ENCODE measurements at places on chromosomes 16 and 17. TPM values are rescaled to one million over a fixed set of nuclear protein-coding genes. Genes with fewer than 3 reads are reported as not detected.
A peak's percentile ranks its signal among the peaks of the same experiment; 100 is the strongest.

- DNase-seq = peak; percentile 26
Observed at GRCh38 chr16:80924372-80924978, 82.2 kb downstream of the CMC2 start.

DNA sequence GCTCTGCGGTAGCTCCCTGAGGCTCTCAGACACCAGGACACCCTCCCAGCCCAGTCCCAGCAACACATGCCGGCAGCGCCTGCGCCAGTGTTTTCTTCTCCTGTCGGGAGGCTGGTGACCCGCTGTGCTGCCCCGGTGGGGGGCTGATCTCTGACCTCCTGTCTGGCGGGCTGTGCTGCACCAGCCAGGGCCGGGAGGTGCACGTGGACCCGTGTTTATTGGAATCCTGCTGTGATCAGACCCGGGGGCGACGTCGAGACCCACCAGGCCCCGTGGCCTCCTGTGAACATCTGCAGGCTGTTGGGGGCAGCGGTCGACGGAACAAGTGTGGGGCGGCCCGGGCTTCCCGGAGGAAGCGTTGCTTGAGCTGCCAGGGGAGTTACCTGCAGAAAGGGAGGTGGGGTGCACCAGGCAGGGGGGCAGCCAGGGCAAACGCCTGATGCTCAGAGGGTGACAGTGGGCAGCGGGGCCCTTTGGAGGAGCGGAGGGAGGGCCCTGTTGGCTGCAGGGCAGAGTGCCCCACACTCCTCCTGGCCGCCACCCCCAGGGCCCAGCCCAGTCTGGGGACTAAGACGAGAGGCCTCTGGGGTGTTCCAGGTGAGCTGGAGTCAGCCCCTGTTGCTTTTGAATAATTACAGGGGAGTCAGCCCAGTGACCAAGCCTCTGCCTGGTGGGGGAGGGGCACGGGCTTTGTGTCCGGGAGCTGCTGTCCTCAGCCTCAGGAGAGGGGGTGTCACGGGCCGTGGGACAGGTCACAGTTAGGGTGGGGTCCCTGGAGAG is 2.3 kb upstream of the SSTR5 start:
- no peak for DNase-seq

GRCh38 chr16:31357324-31358109 is 2.5 kb downstream of the ITGAX start:
- peak; percentile 58 for DNase-seq

DNA sequence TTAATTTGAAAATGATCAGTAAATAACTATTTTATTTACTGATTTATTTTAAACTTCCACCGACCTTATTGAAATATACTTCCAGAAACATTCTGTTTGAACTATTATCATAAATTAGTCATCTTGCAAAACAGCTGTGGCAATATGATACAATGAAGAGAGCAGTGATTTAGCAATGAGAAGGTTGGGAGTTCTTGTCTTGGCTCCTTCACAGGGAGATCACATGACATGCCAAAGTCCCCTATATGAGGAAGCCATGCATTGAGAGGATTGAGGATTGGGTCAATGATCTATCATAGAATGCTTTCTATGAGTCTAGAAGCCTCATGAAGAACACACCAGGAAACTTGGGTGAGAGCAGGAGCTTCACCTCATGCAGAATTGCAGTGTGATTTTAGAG is 222.7 kb downstream of the LGALS9B start:
- no peak for DNase-seq

- no peak for DNase-seq
Observed at GRCh38 chr17:73371836-73372235, 60.0 kb upstream of the CDC42EP4 start.

DNA sequence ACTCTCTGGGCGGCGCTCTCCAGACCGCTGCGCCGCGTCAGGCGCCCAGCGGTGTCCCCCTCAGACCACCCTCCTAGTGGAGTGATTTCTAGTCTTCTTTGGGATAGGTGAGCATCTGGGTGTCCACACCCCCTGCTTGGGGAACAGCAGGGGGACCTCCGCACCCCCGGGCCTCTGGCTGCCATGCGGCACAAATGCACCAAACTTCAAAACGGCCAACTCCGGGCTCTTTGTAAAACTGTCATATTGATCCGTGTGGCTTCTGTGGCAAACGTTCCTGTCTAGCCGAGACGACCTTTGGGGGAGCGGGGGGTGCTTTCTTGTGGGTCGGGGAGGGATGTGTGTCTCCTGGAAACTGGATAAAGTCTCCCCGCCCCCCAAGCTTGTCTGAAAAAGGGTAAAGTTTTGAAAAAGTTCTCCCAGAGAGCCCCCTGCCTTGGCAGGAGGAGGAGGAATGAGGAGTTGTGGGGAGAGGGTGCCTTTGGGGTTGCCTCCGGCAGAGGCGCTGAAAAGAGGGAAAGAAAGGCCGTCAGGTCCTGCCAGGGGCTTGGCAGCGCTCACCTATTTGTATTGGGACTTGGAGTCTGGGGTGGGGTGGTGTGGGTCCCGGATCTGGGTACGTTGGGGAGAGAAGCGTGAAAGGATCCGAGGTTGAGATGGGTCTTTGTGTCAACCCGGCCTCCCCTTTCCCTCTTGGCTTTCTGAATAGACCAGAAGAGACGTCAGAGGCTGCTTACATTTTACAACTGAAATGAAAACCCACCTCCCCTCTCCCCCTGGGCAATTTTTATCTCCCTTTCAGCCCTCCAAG is 2.2 kb upstream of the CHD3 start:
- peak; percentile 86 for DNase-seq

The STAT3 gene
- 335 TPM for total RNA-seq

The SLC5A2 gene
- 2.9 TPM for total RNA-seq

The OTOA gene
- total RNA-seq = not detected

The GPR179 gene
- under 0.01 TPM for total RNA-seq

- DNase-seq = no peak
Observed at GRCh38 chr17:47844814-47845715, 4.0 kb upstream of the SCRN2 start.

GRCh38 chr16:81570151-81570846 is 125.7 kb downstream of the CMIP start:
- no peak for DNase-seq

GRCh38 chr16:80055831-80056230 is 455.3 kb upstream of the MAF start:
- no peak for DNase-seq

DNA sequence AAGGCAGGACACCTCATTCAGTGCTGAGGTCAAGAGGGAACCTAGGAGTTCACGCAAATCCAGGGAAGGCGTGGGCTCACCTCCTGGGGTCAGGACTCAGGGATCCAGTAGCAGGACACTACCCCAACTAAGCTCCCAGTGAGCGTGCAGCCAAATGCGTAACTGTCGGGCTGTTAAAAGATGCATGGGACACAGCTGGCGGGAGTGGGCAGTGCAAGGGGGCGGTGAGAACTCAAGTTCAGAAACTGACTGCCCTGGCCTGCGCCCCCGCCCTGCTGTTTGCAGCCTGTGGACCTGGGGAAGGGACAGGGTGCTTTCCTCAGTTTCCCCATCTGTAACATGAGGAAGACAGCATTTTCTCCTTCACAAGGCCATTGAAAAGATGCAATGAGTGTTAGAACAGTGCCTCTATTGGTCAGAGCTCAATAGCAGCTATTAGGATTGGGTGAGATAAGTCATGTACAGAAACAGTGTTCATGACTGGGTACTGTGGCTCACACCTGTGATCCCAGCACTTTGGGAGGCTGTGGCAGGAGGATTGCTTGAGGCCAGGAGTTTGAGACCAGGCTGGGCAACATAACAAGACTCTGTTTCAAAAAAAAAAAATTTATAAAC is 20.2 kb downstream of the CDIPT start:
- no peak for DNase-seq

GRCh38 chr17:78798695-78799559 is 16.9 kb upstream of the CYTH1 start:
- no peak for DNase-seq

The CX3CL1 gene
- 14.8 TPM for total RNA-seq

- DNase-seq = no peak
Observed at GRCh38 chr16:66273053-66273452, 93.4 kb upstream of the CDH5 start.

DNA sequence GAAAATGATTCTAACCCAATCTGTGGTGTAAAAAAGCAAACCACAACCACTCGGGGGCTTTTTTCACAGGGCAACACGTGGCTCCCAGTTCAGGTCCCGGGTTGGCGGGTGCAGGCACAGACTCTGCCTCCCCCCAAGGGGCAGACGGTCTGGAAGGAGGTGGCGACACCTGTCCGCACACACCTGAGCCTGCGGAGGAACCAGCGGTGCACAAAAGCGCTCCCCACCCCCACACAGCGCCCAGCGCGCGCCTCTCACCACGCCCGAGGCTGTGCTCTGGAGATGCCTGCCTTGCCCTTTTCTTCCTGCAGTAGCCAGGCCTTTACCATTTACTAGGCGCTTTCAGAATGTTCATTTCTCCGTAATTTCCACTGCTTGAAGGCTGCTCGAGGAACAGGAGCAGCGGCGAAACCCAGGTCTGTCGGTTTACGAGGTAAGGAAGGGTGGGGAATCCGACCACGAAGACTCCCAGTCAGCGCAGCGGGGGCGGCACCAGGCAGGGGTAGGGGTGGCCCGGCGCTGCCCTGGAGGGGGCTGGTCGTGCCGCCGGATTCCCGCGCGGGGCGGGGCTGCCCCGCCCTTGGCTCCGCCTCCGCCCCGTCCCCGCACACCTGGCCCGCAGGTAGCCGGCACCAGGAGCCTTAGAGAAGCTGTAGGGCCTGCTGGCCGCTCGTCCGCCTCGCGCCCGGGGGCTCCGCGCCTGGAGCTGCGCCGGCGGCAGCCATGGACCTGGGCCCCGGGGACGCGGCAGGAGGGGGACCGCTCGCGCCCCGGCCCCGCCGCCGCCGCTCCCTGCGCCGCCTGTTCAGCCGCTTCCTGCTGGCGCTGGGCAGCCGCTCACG is at the start of gene USP43:
TSS of gene USP43 (plus strand) at position 608 of the 842 bp plus-strand sequence. CDS start at position 724, 116 bp downstream.
- DNase-seq = peak; percentile 71

- DNase-seq = no peak
Observed at GRCh38 chr17:52106072-52106471, 52.4 kb downstream of the CA10 start.

- DNase-seq = peak; percentile 81
Observed at GRCh38 chr16:14310519-14310991, 239.4 kb downstream of the MRTFB start.

The ACAP1 gene
- total RNA-seq = 23.5 TPM

- no peak for DNase-seq
Observed at GRCh38 chr17:5770441-5771270, 186.3 kb upstream of the NLRP1 start.

DNA sequence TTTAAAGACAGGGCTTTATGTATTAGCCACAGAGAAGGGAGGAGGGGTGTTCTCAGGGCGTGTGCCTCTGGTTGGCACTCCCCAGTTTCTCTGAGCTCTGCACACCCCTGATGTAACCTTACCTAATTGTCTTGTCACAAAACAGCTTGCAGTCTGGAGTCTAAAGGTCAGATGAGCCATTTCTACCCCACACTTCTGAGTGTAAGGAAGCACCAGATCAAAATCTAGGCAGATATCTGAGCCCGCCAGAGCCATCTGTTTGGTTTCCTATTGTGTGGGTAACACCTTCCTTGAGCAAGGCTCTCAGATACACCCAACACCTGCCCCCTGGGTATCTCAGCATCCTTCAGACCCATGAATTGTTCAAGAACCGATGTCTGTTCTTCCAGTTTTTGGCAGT is 15.5 kb downstream of the CDH1 start:
- DNase-seq = no peak

GRCh38 chr16:16076423-16076813 is 127.0 kb downstream of the ABCC1 start:
- DNase-seq = no peak

- no peak for DNase-seq
Observed at GRCh38 chr16:70294385-70295025, 4.5 kb upstream of the DDX19B start.

GRCh38 chr16:14181371-14182050 is 110.4 kb downstream of the MRTFB start:
- DNase-seq = no peak

The PIPOX gene
- total RNA-seq = 0.91 TPM

The ARHGAP44 gene
- total RNA-seq = 40.6 TPM

The MT1H gene
- not detected for total RNA-seq

GRCh38 chr16:2507052-2507659 is 6.6 kb upstream of the ATP6V0C start:
- peak; percentile 73 for DNase-seq

GRCh38 chr17:78237401-78238012 is 6.1 kb downstream of the TMEM235 start:
- no peak for DNase-seq

The CDRT15L2 gene
- total RNA-seq = not detected

DNA sequence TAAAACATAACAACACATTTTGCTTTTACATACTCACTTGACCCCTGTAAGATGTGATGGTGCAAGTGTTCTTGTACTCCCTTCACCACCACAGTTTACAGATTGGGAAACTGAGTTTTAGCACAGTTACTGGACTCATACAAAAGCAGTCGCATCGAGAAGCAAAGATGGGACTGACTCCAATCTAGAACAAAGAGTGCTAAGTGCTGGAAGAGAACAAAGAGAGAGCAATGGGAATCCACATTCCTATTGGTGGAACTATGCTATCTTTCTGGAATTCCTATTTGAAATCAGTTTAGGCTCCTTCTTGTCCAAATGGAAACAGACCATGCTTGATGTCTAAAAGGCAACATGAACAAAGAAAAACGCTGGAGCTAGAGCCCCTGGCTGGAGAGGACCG is 9.1 kb downstream of the TOM1L2 start:
- DNase-seq = no peak

The HS3ST3A1 gene
- 1.3 TPM for total RNA-seq

DNA sequence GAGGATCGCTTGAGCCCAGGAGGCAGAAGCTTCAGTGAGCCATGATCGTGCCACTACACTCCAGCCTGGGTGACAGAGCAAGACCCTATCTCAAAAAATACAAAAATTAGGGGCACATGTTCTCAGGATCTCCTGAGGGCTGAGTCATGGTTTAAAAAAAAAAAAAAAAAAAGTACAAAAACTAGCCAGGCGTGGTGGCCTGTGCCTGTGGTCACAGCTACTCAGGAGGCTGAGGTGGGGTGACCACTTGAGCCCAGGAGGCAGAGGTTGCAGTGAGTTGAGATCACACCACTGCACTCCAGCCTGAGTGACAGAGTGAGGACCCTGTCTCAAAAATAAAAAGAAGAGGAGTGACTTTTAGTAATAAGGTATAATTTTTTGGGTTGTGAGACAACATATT is 16.9 kb downstream of the BLMH start:
- no peak for DNase-seq

DNA sequence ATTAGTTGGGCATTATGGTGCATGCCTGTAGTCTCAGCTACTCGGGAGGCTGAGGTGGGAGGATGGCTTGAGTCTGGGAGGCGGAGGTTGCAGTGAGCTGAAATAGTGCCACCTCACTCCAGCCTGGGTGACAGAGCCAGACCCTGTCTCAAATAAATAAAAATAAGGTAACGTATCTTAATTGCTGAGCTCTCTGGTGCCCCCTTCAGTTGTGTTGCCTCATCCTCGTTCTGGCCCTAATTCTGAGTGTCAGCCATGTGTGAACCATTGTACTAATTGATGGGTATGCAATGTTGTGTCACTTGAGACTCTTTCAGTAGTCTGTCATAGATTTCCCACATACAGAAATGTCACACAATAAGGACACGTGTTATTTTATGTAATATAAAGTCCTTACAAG is 363.1 kb upstream of the RBFOX1 start:
- DNase-seq = no peak

The PIK3R5 gene
- 48.4 TPM for total RNA-seq

The NLRC3 gene
- 6.1 TPM for total RNA-seq

GRCh38 chr16:26078716-26079355 is 387.1 kb downstream of the HS3ST4 start:
- no peak for DNase-seq

The INCA1 gene
- 32.5 TPM for total RNA-seq

The ZNRF1 gene
- 27.8 TPM for total RNA-seq

- no peak for DNase-seq
Observed at GRCh38 chr17:28141773-28142172, 99.3 kb downstream of the NLK start.

GRCh38 chr16:12153662-12154061 is 177.1 kb downstream of the SNX29 start:
- DNase-seq = no peak

The SLC5A10 gene
- not detected for total RNA-seq

The PRSS22 gene
- 22.9 TPM for total RNA-seq
